ENCODE measurements at places on chromosomes 2 and 18.

- no peak for DNase-seq
Observed at GRCh38 chr2:28002181-28002580, 111.7 kb downstream of the BABAM2 start.

DNA sequence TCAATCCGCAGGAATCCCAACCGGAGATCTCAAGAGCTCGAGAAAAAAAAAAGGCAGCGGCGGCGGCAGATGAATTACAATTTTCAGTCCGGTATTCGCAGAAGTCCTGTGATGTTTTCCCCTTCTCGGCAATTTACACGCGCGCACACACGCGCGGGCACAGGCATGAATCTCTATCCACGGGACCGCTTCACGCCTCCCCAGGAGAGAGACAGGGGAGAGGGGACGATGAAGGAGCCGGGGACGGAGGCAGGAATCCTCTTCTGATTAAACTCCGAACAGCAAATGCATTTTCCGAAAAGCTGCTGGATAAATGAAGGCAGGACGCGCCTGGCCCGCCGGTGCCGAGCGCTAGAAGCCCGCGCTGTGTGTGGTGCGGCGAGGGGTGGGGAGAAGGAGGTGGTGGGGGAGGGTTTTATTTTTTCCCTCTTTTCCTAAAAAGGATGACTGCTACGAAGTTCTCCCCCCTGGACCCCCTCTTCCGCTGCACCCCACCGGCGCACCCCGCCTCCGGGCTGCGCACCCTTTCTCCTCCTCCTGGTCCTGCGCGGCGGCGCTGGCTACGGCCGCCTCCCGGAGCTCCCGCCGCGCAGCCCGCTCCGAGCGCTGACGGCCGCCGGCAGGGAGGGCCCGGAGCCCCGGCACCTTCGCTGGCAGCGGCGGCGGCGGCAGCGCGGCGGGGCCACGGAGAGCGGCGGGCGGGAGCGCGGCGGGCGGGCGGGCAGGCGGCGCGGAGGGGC lies at the start of gene BCL2:
Gene BCL2, minus strand, starts transcription at position 387 of the 740 bp plus-strand sequence.
- DNase-seq = peak; percentile 27

DNA sequence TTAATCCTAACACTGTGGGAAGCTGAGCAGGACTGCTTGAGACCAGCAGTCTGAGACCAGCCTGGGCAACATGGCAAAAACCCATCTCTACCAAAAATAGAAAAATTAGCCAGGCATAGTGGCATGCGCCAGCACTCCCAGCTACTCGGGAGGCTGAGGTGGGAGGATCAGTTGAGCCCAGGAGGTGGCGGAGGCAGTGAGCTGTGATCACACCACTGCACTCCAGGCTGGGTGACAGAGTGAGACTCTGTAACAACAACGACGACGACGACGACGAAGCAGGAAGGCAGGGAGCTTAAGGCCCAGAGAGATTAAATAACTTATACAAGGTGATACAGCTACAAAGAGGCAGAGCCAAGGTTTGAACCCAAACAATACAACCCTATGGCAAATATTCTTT lies 37.3 kb downstream of the CFAP36 start:
- no peak for DNase-seq

DNA sequence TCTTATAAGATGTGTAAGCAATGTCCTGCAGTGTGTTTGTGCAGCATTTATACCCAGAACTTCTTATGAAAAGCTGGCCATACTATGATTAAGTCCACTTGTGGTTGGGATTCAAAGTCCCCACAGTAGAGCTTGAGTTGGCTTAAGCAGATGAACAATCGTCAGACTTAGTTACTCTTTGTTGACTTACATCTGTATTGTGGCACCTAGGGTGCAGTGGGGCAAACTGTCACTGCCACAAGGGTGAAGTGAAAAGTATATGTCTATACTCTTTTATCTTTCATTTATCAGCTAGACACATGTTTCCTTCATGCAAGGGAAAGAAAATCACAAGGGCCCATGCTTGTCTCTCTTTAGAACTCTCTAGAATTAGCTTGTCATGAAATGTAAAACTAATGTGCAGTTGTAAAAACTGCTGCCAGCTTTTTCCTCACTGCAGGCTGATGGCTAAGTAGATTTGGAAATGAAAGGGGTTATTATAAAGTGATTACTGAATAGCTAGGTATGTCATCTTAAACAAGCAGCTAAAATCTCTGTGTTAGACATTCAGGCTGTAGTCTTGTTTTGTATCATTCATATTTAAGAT lies 474.5 kb downstream of the PTPRM start:
- no peak for DNase-seq

DNA sequence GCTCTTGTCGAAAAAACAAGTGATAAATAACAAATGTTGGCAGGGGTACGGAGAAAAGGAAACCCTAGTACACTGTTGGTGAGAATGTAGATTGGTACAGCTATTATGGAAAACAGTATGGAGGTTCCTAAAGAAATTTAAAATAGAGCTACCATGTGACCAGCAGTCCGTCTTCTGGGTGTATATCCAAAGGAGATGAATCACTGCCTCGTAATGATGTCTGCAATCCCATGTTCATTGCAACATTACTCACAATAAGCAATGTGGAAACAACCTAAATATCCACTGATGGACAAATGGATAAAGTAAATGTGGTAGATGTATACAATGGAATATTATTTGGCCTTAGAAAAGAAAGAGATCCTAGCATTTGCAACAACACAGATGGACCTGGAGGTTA lies 50.6 kb downstream of the SLC16A14 start:
- DNase-seq = no peak

All from stimulated activated CD4-positive, alpha-beta T cell treated with anti-CD3 and anti-CD28 coated beads, Interleukin-1b, Interleukin-23, amount 100 ng/mL, for 1 hour (primary cell).